ENCODE measurements at places on chromosomes 6 and 20.

GRCh38 chr20:48706116-48706656 lies 121.6 kb downstream of the PREX1 start:
- no peak for DNase-seq

DNA sequence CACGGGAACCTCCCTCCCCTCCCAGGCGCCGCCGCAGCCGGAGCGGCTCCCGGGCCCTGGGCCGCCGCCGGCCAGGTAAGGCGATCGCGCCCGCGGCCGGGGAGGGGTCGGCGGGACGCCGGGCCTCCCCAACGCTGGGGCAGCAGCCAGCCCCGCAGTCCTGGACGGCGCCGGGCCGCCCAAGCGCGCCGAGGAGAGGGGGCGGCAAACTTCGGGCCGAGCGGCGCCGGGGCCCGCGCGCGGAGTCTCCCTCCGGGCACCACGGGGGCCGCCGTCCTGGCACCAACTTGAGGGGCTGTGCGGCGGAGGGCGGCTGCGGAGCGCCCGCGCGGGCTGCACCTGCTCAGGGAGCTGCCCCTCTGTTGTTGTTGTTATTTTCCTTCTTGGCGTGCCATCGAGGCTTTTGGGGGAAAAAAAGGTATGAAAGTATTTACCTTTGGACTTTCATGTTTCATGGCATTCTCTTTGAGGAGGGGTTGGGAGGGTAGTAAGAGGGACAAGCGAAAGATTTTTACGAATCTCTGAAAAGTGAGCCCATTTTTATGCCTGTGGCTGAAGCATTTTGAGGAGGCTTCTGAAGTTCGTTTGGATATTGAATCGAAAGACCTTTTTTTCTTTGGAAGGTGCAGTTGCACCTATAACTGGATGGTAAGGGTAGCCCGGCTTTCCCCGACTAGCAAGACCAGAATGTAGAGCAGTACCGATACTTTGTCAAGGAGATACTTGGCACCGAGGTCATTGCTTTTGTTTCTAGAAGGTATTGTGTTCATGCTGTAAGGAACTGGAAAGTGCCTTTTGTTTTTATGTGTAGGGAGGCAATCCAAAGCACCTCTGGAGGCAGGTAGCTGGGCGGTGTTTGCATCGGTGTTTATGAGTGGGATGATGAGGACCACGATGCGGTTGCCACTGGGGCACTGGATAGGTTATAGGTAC lies at the start of gene RNF182:
Gene RNF182 (plus strand): TSS at position 4 of the 933 bp plus-strand sequence. CDS start 52,168 bp downstream, outside the sequence.
- DNase-seq = peak; percentile 33

DNA sequence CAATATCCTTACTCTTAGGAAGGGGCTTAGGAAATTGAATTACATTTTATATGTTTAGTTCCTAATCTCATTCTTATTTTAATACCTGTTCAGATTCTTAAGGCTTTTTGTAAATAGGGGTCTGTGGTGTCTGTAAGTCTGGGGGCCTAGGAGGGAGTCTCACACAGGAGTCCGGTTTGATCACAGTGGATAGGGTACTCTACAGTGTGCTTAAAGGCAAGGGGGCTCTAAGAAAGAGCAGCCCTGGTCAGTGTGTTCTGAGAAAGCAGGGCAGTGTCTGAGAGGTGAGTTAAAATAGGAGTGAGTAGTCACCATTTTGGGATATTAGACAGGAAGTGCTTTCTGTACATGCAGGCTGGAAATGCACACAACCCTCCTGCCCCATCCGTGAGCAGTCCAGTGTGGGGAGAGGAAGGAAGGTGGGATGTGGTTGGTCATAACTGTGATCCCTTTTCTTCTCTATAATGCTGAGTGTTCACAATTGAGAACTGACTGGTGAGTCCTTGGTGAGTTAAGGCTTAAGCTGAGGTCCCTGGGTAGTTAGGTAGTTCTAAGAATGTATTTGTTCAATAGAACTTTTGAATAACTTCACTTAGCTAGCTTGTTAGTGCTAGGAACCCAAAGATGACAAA lies 50.0 kb downstream of the CDKAL1 start:
- DNase-seq = no peak

DNA sequence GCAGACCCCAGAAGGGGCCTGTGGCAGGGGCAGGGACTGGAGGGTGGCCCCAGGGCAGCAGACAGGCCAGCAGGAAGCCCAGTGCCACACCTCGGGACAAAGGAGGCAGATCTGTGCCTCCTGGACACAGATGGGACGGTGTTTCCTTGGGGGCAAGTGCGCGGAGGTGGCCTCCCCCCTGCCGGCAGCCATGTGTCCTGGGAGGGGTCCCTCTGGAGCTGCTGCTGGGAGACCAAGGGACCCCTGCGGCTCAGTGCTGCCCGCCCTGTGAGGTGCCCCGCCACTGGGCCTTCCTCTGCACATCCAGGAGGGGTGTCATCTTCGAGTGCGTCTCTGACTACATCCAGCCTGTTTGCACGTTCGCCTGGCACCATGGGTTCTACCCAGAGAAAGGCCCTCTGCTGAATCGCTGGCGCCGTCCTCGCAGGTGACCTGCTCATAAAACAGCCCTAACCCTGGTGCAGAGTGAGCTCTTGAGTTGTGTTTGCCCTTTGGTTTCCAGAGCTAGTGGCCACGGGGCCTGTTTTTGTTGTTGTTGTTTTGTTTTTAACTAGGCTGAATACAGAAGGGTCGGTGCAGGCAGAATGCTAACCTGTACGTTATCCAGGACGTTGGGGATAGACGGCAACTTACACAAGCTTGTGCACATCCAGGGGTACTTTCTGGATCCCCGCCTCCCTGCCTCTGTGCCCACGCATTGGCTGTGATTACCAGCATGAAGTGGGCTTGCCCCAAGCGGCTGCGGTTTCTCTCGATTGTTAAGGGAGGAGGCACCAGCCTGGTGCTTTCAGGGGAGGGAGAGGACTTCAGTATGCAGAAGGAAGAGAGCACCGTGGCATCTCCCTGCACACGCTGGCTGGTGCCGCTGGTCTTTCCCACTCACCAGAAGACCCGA lies 1.3 kb upstream of the KCNQ2 start:
- DNase-seq = no peak

DNA sequence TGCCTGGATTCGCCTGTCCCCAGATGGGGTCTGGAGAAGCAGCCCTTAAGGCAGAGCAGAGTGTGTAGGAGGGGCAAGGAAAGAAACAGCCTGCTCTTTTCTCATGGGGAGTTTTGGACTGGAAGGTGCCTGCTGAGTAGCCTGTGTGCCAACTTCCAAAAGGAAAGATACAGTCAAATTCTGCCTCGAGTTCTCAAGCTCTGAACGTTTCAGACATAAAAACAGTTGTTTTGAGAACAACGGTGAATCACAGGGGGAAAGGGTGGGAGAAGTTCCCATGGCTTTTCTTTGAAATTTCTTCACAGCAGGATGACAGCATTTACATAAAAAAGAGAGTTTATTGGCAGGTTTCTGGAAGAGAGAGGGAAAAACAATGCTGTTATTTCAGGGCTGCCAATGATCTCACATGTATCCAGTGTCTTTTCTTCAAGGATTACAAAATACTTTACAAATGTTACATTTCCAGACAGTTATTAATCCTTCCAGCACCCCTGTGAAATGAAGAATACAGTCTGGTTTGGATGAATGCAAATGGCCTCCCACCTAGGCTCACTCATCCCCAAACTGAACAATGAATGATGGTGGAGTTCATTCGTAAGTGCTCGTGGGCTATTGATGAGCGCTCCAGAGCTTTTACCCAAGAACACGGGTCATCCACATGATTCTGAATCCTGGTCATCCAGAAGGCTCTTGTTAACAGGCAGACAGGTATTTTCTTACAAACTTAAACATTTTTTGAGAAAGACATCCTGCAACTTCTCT lies 33.8 kb upstream of the ECI2 start:
- DNase-seq = no peak

DNA sequence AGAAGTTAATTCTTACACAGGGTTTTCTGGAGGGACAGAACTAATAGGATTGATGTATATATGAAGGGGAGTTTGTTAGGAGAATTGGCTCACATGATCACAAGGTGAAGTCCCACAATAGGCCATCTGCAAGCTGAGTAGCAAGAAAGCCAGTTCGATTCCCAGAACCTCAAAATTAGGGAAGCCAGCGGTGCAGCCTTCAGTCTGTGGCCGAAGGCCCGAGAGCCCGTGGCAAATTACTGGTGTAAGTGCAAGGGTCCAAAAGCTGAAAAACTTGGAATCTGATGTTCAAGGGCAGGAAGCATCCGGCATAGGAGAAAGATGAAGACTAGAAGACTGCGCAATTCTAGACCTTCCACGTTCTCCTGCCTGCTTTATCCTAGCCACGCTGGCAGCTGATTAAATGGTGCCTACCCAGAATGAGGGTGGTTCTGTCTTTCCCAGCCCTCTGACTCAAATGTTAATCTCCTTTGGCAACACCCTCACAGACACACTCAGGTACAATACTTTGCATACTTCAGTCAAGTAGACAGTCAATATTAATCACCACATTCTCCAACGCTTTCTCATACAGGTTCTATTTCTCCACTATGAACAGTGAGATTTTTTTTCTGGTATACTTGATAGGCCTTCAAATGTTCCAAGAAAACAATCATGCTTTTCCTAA lies 357.0 kb downstream of the LAMA2 start:
- DNase-seq = no peak

DNA sequence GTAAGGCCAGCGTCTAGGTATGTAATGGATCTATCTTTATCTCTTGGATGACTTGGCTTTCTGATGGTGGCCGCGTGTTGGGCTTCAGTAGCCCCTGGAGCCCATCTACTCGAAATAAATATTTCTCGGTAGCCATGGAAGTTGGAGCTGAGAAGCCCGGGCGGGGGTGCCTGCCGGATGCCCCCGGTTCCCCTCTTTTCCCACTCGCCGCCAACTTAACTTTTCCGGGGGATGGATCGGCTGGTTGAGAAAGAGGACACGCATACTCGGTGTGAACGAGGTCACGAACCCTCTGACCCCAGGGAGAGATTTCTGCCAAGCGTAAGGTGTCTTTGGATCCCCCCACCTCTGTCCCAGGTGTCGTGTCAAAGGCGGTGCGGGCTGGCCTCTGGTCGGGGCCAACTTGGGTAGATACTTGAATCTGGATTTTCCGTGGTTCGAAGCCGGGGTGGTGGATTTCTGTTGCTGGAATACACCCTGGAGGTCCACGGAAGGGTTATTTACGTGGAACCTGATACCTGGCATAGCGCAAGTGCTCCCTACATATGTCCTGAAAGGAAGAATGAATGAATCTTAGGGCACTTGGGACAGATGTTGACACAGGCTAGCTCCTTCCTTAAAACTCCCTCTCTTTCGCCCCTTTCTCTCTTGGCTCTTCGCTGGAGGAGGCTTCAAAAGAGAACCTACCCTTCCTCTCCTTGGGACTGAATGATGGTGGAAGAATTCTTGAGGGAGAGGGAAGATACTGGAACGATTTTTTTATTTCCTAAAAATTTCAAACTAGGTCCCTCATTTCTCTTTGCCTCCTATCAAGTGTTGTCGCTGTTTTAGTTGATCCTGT lies 996 bp downstream of the DOK5 start:
- peak; percentile 62 for DNase-seq
